ENCODE measurements at places on chromosomes 2 and 18.

DNA sequence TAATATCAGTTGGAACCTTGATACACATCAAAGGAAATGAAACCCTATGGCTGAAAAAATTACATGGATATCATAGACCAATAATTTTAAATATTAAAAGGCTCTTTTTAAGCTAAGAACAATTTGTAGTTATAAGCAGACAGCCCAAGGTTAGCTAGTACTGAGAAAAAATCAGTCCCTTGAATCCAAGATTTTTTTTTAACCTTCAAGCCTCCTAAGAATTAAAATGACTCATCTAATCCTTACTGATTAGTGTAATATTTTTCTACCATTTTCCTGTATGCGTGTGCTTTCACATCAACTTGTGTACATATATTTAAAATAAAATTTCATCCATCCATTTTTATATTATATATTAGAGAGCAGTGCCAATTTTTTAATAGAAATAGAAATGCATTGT, 1004.9 kb upstream of the ZEB2 start:
- no peak for DNase-seq

DNA sequence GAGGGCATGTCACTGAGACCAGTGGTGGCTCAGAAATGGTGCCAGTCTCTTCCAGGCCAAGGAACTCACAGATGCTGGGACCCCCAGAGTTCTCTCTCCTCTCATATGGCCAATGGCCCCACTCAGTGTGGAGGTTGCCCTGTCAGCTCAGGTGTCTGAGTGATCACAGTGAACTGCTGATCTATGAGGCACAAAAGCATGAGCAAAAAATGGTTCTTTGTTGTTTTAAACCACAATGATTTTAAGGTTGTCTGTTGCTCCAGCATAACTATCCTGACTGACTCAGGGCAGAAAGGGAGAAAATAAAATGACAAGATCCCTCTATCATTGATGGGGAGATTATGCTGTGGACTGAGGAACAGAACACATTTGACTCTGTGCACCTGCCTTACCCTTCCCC, 57.8 kb downstream of the FBLN7 start:
- no peak for DNase-seq

GRCh38 chr2:234682492-234683228, 185.8 kb upstream of the ARL4C start:
- no peak for DNase-seq

GRCh38 chr2:36490749-36491148, 107.2 kb downstream of the FEZ2 start:
- no peak for DNase-seq

DNA sequence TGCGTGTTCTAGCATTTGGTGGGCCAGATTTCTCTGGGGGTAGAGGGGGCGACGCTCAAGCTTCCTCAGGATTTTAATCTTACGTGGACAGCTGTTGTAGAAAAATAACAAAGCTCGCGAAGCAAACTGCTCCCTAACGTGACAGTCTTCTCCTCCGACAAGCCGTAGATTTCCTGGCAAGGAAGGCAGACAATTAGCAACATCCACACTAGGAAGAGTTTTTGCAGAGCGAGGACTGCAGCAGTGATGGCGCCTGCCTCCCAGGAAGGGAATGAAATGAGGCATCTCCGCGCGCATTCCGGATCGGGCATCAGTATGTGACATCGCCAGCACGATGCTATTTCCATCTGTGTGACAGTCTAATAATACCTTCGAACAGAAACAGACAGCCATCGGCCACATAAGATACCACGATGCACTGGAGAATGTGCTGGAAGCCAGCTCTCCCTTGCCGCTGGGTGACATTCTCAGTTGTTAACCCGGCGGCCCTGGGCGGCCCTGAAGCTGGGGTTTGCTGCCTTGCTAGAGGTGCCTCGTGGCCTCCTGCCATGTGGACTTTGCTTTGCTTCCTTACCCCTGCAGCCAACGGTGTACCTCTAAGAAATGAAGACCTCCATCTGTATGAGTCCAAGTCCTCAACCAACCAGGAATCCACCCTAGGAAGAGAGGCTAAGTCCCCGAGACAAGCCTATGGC, 101.8 kb upstream of the AGAP1 start:
- DNase-seq, result no peak

DNA sequence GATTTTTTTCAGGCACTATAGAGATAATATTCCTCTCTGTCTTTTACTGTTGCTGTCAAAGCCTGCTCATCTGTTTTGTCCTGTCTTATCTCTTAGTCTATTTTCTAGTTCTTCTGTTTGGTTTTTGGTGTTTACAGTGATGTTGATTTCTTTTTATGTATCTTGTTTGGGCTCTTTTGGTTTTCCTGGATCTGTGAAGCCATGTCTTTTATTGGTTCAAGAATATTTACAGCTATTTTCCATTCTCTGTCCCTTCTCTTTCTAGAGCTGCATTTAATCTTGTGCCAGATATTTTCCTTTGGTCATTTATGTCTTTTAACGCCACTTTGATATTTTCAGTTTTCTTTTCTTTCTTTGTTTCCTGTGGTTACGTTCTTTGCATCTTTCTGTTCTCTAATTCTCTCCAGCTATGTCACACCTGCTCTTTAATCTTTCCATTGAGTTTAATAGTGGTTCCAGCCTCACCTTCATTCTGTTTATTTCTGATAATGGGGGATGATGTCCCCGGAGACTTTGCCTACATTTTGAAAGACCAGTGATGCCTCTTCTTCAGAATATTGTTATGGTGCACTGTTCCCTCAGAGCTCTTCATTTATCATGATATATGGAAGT, 32.0 kb downstream of the SMCHD1 start:
- DNase-seq, result no peak

DNA sequence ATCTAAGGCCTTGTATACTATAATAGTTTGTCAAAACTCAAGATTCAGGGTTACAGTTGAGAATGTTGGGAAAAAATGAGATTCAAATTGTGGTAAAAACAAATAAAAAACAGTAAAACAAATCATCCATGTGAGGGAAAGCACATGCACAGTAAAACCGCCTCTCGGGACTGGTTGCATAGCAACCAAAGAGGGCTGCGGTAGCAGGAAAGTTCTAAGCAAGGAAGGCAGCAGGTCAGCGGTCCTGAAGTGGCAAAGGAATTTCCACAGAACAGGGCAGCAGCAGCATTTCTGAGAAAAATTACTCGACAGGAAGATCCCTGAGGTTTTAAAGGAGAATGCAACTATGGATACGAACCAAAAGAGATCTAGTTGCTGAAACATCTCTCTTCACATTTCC, 93.7 kb downstream of the DYNAP start:
- DNase-seq, result no peak

- no peak for DNase-seq
Measured at GRCh38 chr2:236536727-236537398, 32.8 kb upstream of the ACKR3 start.

GRCh38 chr2:142037066-142037465, 93.8 kb downstream of the LRP1B start:
- no peak for DNase-seq

DNA sequence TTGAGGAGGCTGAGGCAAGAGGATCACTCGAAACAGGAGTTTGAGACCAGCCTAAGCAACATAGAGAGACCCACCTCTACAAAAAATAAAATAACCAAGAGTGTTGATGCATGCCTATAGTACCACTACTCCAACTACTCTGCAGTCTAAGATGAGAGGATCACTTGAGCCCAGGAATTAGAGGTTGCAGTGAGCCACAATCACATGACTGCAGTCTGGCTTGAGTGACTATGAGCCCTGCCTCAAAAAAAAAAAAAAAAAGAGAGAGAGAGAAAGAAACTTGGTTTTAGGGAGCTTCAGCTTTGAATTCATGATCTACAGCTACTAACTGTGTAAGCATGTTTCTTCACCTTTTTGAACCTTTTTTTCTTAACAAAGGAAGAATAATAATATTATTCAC, 119.9 kb downstream of the HNMT start:
- no peak for DNase-seq

All from mucosa of descending colon (tissue), 3 donors.